ENCODE measurements at places on chromosomes 4 and X.

DNA sequence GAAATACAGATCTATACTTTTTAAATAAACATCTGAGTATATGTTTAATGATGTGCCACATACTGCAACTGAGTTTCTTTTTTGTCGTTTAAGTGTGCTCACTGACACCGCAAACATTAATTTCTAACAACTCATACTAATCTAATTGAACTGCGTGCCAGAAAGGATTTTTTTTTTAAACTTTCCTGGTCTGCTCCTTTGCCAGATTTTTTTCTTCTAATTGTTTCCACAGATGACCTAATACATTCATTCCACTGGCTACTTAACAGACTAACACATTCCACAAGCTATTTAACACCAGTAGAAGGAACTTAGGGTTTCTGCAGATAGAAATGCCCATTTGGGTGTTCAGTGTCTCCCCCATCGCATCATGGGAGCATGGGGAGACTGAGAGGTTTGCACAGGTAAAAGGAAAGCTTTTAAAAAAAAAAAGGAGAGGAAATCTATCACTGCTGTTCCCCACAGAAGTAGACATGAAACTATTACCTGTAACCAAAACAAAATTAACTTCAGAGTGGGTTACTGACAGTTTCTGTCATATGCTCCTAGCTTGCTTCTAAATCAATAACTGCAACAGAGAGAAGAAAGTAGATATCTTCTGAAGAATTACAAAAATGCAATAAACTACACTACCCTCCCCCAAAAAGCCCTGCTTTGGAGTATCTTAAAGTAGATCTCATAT lies 31.6 kb downstream of the SH3KBP1 start:
- DNase-seq = no peak

GRCh38 chr4:106444557-106444956 lies 76.0 kb upstream of the GIMD1 start:
- no peak for DNase-seq

DNA sequence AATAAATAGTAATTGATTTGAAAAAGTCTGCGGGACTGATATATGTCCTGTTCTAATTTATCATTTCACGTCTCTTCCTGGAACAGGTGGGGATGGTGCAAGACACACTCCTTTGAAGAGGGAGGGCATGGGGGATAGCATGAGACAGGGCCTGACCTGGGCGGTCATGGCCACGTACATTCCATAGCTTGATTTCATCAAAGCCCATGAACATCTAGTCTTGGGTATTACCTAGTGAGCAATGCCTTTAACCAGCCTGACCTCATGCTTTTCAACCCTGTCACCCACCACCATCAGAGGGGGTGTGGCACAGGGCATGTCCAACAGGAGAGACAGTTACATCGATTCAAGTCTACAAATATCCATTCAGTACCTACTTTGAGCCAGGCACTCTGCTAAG lies 52.3 kb upstream of the HOPX start:
- DNase-seq = no peak

DNA sequence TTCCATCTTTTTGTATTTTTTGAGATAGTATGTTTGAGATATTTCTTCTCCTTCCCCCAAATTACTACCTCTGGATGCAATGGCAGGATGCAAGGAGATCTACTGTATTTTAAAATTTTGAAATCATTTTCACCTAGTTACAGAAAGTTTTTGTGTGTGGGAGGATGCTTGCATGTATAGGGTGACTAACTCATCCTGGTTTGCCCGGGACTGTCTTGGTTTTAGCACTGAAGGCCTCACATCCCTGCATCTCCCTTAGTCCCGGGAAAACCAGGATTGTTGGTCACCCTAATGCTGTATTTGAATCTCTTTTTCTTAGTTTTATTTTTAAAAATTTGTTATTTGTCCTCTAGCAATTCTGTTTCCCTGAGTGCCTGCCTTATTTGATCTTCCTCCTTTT lies 12.1 kb downstream of the SUPT20HL2 start:
- DNase-seq = no peak

DNA sequence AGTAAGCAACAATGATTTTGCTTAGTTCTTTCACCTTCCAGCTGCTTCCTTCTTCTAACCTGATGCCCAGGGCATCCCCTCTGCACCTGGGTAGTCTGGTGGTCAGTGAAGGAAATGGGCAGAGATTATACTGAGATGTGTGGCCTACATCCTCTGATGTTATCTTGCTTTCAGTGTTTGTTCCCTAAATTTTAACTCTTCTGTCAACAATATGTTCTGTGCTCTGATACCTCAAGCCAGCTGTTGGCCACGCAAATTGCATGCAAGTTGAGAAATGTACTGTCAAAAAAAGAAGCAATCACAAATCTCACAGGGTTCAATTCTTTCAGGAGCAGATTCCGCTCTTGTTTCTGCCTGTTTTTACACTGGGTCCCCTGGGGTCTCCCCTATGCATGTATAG lies 73.8 kb downstream of the FBXW7 start:
- DNase-seq = peak; percentile 59

DNA sequence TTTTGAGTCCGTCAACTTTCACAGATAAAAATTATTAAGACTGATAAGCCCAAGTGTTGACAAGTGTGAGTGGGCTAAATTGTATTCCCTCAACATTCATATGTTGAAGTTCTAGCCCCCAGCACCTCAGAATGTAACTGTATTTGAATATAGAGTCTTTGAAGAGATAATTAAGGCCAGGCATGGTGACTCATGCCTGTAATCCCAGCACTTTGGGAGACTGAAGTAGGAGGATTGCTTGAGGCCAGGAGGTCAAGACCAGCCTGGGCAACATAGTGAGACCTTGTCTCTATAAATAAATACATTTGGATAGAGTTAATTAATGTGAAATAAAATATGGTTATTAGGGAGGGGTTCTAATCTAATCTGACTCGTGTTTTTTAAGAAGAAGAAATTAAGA lies 29.7 kb upstream of the SLC25A4 start:
- DNase-seq = no peak

- no peak for DNase-seq
These were observed 559.0 kb upstream of the AMOT start for GRCh38 chrX:113399506-113400192.

DNA sequence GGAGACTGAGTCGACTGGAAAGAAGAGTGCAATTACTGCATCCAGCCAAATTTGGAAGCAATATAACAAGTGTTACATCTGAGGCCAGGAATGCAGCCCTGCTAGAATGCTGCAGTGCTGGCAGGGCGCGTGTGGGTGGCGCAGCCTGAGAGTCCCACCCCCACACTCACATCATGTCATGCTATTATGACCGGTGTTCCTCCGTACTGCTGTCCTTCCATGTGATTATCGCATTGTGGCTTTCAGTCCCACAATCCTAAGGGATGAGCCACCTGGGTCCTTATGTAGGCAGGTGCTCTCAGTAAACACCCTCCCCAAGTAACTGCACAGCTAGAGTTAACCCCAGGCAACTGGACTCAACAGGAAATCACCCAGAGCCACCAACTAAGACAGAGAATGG lies 122.6 kb upstream of the CPEB2 start:
- no peak for DNase-seq

- DNase-seq = no peak
These were observed 334.9 kb upstream of the ADGRL3 start for GRCh38 chr4:60865273-60865672.

DNA sequence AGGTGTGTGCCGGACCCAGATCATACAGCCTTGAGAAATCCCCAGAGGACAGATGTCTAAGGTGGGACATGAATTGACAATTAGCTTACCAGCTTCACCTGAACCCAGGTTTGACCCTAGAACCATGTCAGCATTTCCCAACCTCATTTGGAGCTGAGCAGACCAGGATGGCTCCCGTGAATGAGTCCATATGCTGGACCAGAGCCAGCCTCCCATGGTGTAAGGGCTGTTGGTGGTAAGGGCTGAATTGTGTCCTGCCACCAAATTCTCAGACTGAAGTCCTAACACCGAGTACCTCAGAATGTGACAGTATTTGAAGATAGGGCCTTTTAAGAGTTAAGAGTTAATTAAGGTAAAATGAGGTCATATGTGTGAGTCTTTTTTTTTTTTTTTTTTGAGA lies 88.3 kb downstream of the SLC34A2 start:
- DNase-seq = no peak

GRCh38 chr4:141339391-141339790 lies 118.7 kb downstream of the ZNF330 start:
- no peak for DNase-seq

- DNase-seq = no peak
These were observed 79.4 kb upstream of the EFNB1 start for GRCh38 chrX:68749426-68749825.

GRCh38 chrX:20519146-20519545 lies 252.4 kb upstream of the RPS6KA3 start:
- no peak for DNase-seq

DNA sequence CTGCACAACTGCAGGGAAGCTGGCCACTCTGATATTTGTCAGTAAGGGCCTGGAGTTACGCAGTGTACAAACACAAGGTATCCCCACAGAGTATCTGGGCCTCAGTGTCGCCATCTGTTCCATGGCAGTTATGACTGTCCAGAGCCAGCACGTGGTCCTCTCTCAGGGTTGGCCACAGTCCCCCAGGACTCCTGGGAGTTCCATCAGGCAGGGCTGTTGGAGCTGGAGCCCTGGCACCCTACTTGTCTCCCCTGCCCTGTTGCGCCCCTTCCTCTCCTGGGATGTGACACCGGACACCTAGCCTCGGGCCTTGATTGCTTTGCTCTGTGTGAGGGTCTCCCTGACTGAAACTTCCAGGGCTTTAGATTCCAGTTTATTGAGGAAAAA lies 8.4 kb downstream of the HTRA3 start:
- no peak for DNase-seq

- DNase-seq = no peak
These were observed 631 bp upstream of the BMX start for GRCh38 chrX:15499976-15500375.

DNA sequence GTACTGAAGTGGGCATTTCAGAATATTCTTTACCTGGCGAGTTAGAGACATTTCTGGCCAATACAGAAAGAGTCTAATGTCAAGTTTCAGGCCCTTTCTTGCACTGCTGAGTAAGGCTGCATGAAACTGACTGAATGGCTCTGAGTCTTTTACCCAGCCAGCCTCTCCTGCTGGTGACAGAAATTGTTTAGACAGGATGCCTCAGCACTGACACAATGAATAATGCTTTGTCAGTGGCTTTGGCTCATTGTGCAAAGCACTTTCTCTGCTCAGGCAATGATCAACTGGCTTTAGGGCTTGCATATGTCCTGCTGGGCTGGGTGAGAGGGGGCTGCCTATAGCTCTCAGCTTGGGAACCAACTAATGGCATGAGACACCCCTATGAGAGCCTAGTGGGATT lies 45.5 kb downstream of the CLNK start:
- no peak for DNase-seq

DNA sequence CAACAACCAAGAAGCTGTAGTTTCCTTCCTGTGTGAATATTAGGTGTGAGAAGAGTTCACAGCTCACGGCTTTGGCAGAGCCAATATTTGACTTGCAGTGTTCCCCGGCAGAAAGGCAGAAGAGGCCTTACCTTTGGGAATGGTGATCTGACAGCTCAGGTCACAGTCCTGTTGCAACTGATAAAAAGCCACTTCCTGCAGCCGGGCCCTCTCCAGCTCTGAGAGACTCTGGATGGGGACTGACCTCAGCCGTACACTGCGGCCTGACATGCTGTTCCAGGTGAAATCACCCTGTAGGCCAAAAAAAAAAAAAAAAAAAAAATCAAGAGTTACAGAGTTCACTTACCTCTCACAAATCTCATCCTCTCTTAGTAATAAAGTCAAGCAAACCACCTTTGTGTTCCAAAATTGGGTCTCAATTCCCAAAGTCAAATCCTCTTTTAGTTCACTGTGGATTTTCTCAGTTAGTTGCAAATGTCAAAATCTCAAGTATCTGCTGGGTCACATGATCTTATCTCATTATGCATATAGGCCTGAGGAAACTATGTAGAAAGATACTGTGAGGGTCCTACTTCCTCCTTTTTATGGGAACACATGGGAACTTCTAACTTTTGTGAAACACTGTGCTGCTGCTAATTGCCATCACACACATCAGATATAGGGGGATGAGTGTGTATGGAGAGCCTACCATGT lies 38.6 kb upstream of the AMELX start:
- no peak for DNase-seq

- DNase-seq = no peak
These were observed 34.5 kb downstream of the TNIP2 start for GRCh38 chr4:2721586-2721985.

- no peak for DNase-seq
These were observed 10.9 kb upstream of the WDFY3 start for GRCh38 chr4:84977396-84977795.

DNA sequence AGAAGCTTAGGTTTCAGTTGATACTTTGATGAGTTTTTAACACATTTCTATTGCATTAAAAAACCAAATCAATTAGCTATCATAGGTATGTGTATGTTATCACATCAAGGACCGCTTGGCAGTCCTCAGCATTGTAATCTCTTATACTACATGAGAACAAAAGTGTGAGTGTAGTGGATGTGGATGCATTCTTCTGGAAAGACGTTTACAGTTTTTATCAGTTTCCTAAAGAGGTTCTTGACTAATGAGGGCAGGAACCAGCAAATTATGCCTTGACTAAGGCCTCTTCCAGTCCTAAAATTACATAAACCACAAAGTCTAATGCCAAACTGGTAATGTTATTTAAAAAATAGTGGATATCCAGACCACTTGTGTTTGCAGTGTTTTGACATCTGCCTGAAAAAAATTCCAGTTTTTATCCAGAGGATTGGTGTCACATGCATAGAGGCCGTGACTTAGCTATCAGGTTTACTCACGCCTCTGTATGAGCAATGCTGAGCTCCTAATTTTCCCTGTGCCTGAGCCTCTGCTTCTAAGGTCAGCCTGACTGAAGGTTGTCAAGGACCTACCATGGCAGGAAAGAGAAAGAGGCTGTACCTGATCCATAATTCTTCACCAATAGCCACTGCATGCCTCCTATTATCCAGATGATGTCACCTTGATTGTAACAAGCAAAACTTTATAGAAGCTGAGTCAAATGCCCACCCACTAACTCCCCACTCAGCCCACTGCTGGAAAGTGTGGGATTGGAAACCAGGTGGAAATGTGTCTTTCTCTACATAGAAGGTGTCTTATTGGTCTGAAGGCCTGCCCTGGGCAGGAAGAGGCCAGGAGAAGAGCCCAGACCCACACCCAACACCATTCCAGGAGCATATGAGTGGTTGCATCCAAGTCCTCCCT lies 68.7 kb downstream of the ENPP6 start:
- no peak for DNase-seq

DNA sequence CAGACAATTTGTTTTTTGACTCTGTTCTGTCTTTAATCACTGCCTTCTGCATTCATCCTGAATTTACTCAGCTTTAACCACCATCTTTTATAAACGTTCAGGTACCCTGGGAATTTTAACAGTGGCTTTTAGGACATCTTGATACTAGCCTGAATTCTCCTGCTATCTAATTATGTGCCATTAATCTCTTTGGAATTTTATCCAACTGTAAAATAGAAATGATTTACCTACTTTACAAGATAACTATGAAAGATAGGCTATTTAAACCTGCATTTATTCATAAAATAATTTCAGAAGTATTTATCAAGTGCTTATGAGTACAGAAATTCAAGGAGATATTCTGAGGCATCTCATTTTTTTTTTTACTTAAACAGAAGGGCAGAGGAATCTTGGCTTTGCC lies 146.5 kb upstream of the PLAC1 start:
- no peak for DNase-seq

GRCh38 chrX:51893931-51894696 lies 691 bp downstream of the MAGED1 start:
- peak; percentile 38 for DNase-seq

- no peak for DNase-seq
These were observed 85.3 kb upstream of the RBPJ start for GRCh38 chr4:26235500-26235899.

GRCh38 chr4:57018980-57019379 lies 40.3 kb downstream of the POLR2B start:
- DNase-seq = no peak
